Right atrium auricular region (tissue), 2 donors: ENCODE measurements at places on chromosomes 1 and 21. TPM values are rescaled to one million over a fixed set of nuclear protein-coding genes. Genes with fewer than 3 reads are reported as not detected.

LRRC53 gene
- total RNA-seq, result not detected

AHDC1 gene
- total RNA-seq, result 23.5 TPM

SPRR2A gene
- not detected for total RNA-seq

GRIK1 gene
- not detected for total RNA-seq

MOV10 gene
- 11.4 TPM for total RNA-seq

HMCN1 gene
- 14.8 TPM for total RNA-seq

PROK1 gene
- total RNA-seq, result 5.1 TPM

NOC2L gene
- total RNA-seq, result 29.5 TPM

MROH9 gene
- not detected for total RNA-seq

DNA sequence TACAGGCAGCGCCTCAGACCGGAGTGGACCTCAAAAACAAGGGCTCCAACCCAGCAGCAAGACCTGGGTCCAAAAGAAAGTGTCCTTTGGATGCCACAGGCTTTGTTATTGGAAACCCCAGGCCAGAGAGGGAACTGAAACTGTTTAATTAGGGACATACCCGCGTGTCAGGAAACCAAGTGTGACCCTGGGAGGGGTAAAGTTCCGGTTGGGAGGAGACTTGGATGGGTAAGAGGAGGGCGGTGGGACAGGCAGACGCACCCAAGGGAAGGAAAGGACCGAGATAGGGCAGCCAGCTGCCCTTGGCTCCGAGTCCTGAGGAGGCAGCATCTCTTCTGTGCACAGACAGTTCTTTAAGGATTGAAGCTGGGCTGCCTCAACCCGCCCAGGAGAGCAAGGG lies 71.4 kb downstream of the CDC7 start:
- no peak for DNase-seq

- no peak for DNase-seq
Measured at GRCh38 chr1:8161546-8162105, 135.5 kb upstream of the ERRFI1 start.

DNA sequence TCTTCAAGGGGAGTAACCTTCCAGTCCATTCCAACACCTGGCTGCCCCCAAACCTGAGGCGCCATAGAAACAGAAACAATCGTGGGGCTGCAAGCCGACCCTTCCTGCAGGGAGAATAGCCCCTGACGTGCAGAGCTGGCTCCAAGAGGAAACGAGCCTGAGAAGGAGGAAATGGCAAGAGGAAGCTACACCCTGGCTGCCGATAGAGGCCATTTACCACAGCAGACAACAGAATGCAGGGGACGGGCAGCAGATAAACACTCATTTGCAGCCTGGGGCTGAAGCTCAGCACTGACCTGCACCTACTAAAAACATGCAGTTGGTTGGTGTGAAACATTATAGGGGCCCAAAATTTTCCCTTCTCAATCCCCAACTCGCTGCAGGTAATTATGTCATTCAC lies 8.7 kb upstream of the TDRD10 start:
- peak; percentile 64 for DNase-seq

GRCh38 chr1:115572710-115573109 lies 69.1 kb upstream of the VANGL1 start:
- no peak for DNase-seq

GRCh38 chr1:209023790-209024189 lies 559.7 kb upstream of the CAMK1G start:
- DNase-seq, result no peak

GRCh38 chr1:228963795-228964177 lies 228.5 kb downstream of the RHOU start:
- no peak for DNase-seq

- DNase-seq, result no peak
Measured at GRCh38 chr1:203621559-203622262, 4.9 kb upstream of the ATP2B4 start.

GRCh38 chr1:240329443-240329842 lies 237.8 kb downstream of the FMN2 start:
- no peak for DNase-seq

GRCh38 chr1:201504799-201505502 lies 2.0 kb downstream of the CSRP1 start:
- no peak for DNase-seq

GRCh38 chr1:154626456-154627256 lies 18.7 kb upstream of the ADAR start:
- DNase-seq, result no peak

GRCh38 chr1:183239793-183240525 lies 53.9 kb downstream of the LAMC2 start:
- peak; percentile 73 for DNase-seq

DNA sequence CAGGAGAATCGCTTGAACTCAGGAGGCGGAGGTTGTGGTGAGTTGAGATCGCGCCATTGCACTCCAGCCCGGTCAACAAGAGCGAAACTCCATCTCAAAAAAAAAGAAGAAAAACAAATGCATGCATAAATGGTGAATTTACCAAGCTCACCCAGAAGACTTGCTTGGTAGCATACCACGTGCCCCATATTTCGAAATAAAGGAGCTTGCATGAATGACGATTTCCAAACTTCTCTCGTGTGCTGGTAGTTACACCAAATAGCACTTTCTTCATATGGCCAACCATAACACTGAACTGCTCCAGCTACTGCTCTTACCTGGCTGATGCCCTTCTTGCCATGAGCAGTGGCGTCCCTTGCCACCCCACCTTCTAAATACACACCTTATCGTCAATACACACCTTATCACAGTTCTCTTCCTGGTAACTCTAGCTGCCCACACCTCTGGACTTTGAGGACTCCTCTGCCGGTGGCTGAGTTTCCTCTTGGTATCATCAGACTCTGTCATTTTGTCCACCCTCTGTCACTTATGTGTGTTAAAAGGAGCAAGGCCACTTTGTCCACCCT lies 2.8 kb downstream of the DOP1B start:
- no peak for DNase-seq

- DNase-seq, result no peak
Measured at GRCh38 chr1:43979528-43980254, 681 bp downstream of the B4GALT2 start.

DNA sequence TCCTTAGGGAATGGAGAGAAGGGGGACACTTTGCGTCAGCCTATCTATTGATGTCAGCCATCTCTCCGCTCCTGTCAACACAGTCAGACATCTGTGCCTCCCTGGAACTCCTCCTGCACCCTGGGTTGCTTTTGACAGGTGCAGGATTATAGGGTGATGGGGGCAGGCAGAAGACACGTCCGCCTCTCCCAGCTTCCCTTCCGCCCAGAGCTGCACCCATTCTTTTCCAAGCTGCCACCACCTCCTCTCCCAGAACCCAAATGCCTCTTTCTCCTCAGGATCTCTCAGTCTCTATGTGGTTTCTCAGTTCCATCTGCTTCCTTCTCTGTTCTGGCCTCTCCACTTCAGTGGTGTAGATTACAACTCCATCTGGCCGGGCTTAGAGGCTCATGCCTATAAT lies 17.1 kb upstream of the KIF1B start:
- DNase-seq, result no peak

GRCh38 chr1:216095400-216095799 lies 327.8 kb downstream of the USH2A start:
- no peak for DNase-seq
